ENCODE measurements at places on chromosomes 2 and 18. TPM values are rescaled to one million over a fixed set of nuclear protein-coding genes. Genes with fewer than 3 reads are reported as not detected.

GRCh38 chr18:4282954-4283353 lies 172.2 kb downstream of the DLGAP1 start:
- no peak for DNase-seq

GRCh38 chr2:60531701-60532133 lies 21.7 kb downstream of the BCL11A start:
- DNase-seq = no peak

DNA sequence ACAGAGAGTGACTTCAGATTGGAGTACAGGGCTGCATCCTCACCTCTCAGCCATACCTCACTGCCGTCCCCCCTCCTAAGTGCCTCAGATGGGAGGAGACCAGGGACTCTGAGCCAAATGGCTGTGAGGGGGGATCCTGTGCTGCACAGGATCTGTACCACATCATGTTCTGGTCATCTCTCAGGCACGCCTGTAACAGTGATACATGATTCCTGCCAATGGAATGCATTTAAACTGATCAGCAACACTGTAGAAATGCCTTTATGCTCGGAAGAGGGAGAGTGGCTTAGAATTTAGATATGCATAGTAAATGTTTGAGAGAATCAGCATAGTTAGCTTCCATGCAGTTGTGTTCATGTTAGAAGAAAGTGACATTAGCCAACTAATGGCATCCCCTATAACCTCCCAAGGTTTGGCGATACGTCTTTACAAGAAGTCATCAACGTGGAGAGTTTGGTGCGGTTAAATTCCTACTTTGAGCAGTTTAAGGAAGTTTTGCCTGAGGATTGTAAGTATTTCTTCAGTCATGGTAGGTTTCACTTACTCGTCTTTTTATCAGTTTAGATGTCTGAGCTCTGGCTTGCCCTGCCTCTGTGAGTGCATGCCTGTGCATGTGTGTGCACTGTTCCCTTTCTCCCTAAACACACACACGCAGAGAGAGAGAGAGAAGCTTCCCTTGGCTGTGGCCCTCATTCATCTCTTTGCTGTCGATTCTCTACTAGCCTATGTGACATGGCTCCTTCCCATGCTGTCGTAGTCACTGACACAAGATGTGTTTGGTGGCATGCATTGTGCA lies 40.0 kb downstream of the COA5 start:
- DNase-seq = no peak

DNA sequence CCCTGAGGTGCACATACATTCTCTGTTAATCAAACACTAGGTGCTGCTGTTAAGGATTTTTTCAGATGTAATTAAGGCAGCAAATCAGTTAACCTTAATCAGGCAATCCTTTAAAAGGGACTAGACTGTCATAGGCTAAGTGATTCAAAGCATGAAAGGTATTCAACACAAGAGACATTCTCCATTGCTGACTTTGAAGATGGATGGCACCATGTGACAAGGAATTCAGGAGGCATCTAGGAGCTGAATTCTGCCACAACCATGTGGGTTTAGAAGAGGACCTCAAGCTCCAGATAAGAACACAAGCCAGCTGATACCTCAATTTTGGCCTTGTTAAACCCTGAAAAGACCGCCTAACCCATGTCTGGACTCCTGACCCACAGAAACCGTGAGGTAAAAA lies 84.0 kb downstream of the SMAD2 start:
- DNase-seq = no peak

The C1GALT1C1L gene
- 1.3 TPM for total RNA-seq

The VWA3B gene
- not detected for total RNA-seq

DNA sequence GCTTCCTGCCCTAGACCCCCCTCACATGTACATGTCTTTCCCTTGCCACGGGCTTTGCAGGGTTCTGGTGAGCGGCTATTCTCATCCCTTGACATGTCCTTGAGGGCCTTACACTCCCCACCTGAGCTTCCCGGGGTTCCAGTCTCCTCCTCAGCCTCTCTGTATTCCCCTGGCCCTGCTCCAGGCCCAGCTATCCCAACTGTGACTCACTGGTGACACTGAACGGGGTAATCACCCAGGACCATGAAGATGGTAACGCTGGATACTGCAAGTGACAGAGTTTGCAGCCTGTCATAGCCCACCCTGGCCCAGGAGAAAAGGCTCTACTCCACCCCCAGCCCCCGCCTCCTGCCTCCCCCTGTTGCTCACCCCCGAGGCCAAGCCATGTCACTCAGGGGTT lies 27.3 kb downstream of the KIF3C start:
- peak; percentile 61 for DNase-seq

- DNase-seq = no peak
These were observed 100.7 kb upstream of the CCDC195 start for GRCh38 chr2:224816816-224817215.

- DNase-seq = no peak
These were observed 373.9 kb upstream of the KCNJ3 start for GRCh38 chr2:154324601-154325000.

- no peak for DNase-seq
These were observed 306.6 kb downstream of the SUCLG1 start for GRCh38 chr2:84152462-84152861.

GRCh38 chr2:200357845-200358244 lies 51.4 kb downstream of the SPATS2L start:
- DNase-seq = no peak

- no peak for DNase-seq
These were observed 807 bp downstream of the PELI1 start for GRCh38 chr2:64143169-64144056.

GRCh38 chr18:79881695-79882094 lies 69.8 kb downstream of the SLC66A2 start:
- DNase-seq = no peak

The CABYR gene
- total RNA-seq = 7.6 TPM

DNA sequence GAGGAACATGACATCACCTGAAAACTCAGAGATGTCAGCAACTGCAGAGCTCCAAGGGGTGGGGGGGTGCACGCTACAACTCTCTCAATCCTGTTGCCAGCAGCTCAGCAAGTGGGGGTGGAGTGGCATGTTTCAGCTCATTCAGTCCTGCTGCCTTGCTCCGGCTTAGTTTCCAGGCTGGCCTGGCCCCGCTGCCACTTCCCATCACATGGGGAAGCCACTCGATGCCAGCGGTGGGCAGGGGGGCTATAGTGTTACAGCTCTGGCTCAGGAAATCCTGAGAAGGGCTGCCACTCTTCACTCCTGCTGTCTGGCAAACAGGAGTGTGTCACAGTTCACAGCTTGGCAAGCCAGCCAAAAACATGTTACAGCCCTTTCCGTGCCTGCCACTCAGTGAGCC lies 356.5 kb upstream of the GULP1 start:
- no peak for DNase-seq

The COX7A2L gene
- total RNA-seq = 58.7 TPM

The DSG4 gene
- total RNA-seq = not detected

The COLEC11 gene
- 0.71 TPM for total RNA-seq

GRCh38 chr2:118693287-118693822 lies 154.1 kb downstream of the EN1 start:
- DNase-seq = peak; percentile 53

The RRM2 gene
- 0.67 TPM for total RNA-seq

GRCh38 chr2:105803773-105804172 lies 59.1 kb downstream of the NCK2 start:
- DNase-seq = no peak

GRCh38 chr2:108870069-108870644 lies 83.6 kb downstream of the CCDC138 start:
- DNase-seq = no peak

GRCh38 chr18:8303151-8303755 lies 306.0 kb upstream of the RAB12 start:
- no peak for DNase-seq

The IKZF2 gene
- 8.8 TPM for total RNA-seq

The MROH2A gene
- not detected for total RNA-seq

DNA sequence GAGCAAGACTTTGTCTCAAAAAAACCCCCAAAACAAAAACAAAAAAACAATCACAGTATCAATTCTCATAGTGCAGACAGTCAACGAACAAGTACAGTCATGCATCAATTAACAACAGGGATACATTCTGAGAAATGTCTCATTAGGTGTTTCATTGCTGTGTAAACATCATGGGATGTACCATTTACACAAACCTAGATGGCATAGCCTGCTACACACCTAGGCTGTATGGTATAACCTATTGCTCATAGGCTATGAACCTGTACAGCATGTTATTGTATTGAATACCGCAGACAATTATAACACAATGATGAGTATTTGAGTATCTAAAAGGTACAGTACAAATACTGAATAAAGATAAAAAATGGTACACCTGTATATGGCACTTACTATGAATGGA lies 67.8 kb upstream of the LMAN1 start:
- DNase-seq = no peak

- no peak for DNase-seq
These were observed 4.9 kb upstream of the GATA6 start for GRCh38 chr18:22164337-22165048.

DNA sequence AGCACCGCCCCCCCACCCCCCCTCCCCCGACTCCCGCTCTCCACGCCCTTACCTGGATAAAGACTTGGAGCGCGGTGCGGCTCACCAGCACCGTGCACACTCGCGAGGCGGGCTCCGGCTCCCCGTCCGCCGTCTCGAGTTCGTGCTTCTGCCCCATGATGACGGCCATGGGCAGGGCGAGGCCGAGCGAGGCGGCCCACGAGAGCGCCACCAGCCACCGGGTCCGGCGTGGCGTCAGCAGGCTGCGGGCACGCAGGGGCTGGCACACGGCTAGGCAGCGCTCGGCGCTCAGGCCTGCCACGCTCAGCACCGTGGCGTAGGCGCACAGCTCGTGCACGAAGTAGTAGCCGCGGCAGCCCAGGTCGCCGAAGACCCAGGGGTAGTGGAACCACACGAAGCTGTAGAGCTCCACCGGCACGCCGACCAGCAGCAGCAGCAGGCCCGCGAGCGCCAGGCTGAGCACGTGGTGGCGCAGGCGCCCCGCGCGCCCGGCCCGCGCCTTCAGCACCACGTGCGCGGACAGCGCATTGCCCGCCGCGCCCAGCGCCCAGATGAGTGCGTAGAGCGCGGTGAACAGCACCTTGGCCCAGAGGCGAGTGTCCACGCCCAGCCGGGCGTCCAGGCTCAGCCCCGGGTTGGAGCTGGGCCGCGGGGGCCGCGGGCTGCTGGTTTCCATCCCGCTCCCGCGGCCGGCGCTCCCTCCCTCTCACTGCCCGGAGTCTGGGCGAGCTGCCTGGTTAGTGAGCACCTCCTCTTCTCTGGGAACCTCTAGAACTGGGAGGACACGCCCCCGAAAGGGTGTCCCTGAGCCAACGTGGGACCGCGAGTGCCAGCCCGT lies at the start of gene NTSR2:
Gene NTSR2, minus strand, starts transcription at position 742 of the 838 bp plus-strand sequence. Its CDS starts 66 bp downstream, at position 676.
- peak; percentile 79 for DNase-seq

DNA sequence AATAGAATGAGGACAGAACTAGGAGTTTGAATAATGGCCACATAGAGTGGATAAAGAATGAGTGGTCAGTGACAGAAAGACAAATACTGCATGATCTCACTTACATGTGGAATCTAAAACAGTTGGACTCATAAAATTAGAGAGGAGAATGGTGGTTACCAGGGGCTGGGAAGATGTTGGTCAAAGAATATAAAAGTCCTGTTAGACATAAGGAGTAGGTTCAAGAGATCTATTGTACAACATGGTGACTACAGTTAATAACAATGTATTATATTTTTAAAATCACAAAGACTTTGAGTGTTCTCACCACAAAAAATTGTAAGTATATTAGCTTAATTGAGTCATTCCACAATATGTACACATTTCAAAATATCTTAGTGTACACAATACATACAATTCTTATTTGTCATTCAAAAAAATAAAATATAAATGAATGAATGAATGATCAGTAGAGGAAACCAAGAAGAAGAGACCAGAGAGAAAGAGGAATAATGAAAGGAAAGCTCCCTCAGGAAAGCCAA lies 177.9 kb upstream of the VRK2 start:
- DNase-seq = no peak

- DNase-seq = no peak
These were observed 18.1 kb downstream of the DTNB start for GRCh38 chr2:25655316-25655715.

- no peak for DNase-seq
These were observed 64.2 kb upstream of the TMEM17 start for GRCh38 chr2:62569907-62570841.

- no peak for DNase-seq
These were observed 32.5 kb downstream of the AMER3 start for GRCh38 chr2:130787841-130788240.

DNA sequence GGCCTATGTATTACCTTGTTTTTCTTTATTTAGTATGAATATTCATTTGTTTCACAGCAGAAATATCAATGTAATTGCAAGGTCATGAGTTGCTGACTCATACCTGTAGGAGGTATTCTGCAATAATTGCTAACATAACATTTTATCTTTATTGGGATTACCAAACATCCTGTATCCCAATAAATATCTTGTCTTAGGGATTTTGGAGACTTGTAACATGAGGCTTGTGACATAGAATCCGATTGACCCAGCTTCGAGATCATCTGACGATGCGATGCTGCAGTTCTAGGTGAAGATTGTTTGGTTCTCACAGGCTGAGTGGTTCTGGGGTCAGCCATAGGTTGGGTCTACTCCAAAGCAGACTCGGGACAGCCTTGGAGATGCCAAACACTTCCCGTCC lies 133.4 kb upstream of the RND3 start:
- DNase-seq = no peak

The RUFY4 gene
- not detected for total RNA-seq

The SLC9A2 gene
- total RNA-seq = not detected

- no peak for DNase-seq
These were observed 213.9 kb downstream of the SH3RF3 start for GRCh38 chr2:109342930-109343329.

DNA sequence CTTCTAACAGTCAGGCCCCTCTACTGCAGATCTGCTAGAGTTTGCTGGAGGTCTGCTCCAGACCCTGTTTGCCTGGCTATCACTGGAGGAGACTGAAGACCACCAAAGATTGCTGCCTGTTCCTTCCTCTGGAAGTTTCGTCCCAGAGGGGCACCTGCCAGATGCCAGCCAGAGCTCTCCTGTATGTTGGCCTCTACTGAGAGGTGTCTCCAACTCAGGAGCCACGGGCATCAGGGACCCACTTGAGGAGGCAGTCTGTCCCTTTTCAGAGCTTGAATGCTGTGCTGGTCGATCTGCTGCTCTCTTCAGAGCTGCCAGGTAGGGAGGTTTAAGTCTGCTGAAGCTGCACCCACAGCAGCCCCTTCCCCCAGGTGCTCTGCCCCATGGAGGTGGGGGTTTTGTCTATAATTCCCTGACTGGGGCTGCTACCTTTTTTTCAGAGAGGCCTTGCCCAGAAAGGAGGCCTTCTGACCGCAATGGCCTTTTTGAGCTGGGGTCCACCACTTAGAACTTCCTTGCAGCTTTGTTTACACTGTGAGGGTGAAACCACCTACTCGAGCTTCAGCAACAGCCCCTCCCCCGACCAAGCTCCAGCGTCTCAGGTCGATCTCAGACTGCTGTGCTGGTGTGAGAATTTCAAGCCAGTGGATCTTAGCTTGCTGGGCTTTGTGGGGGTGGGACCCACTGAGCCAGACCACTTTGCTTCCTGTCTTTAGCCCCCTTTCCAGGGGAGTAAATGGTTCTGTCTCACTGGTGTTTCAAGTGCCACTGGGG lies 566.0 kb downstream of the NR4A2 start:
- DNase-seq = no peak

- no peak for DNase-seq
These were observed 232.6 kb downstream of the NDUFA10 start for GRCh38 chr2:239792405-239793084.

- DNase-seq = no peak
These were observed 165.2 kb upstream of the KLF7 start for GRCh38 chr2:207330912-207331311.

- no peak for DNase-seq
These were observed 2.4 kb upstream of the FSIP2 start for GRCh38 chr2:185736210-185736609.

Data from posterior vena cava (tissue), 2 donors.